ENCODE measurements at places on chromosomes 2 and 18.

DNA sequence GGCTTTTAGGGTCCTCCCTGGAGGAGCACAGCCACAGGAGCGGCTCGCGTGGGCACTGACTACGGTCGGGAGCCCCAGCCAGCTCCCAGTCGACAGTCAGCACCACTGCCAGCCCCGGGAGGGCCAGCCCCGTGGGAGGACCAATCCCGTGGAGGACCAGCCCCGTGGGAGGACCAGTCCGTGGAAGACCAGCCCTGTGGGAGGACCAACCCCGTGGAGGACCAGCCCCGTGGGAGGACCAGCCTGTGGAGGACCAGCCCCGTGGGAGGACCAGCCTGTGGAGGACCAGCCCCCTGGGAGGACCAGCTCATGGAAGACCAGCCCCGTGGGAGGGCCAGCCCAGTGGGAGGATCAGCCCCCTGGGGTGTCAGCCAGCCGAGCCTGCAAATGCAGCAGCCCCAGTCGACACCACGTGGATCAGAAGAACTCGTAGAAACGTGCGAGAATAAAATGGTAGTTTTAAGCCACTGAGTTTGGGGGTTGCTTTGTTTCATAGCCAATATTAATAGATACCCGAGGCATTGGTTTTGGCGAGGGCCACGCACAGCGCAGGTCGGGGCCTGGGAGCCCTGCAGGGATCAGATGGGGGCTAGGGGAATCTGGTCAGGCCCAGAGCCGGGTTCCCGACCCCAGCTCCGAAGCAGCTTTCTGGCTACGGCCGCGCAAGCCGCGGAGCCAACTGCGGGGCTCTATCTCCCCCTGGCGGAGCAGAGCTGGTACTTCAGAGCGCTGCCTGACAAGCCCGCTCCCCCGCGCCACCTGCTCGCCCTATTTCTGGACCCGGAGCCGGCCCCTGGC, 73.0 kb downstream of the TEX51 start:
- peak; percentile 30 for DNase-seq

GRCh38 chr18:25974630-25975077, 115.8 kb downstream of the SS18 start:
- DNase-seq = no peak

- DNase-seq = no peak
Observed at GRCh38 chr18:79819968-79820351, 22.2 kb downstream of the KCNG2 start.

DNA sequence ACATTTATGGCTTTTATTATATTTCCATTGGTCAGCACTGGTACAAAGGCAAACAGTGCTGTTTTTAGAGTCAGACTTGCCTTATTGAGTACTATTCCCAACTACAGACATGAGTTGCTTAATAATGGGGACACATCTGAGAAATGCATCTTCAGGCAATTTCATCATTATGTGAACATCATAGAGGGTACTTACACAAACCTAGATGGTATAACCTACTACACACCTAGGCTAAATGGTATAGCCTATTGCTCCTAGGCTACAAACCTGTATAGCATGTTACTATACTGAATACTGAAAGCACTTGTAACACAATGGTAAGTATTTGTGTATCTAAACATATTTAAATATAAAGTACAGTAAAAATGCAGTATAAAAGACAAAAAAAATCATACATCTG, 36.4 kb downstream of the OLA1 start:
- DNase-seq = no peak

GRCh38 chr2:19360266-19360965, 2.0 kb upstream of the OSR1 start:
- no peak for DNase-seq

- no peak for DNase-seq
Observed at GRCh38 chr2:199455545-199456382, 2.0 kb downstream of the SATB2 start.

GRCh38 chr2:3300224-3300995, 77.2 kb downstream of the EIPR1 start:
- DNase-seq = no peak

- DNase-seq = no peak
Observed at GRCh38 chr2:147173798-147174197, 671.0 kb upstream of the ACVR2A start.

- no peak for DNase-seq
Observed at GRCh38 chr2:140747665-140748064, 1383.2 kb downstream of the LRP1B start.

- DNase-seq = no peak
Observed at GRCh38 chr2:69131983-69132675, 119.2 kb downstream of the ANTXR1 start.

GRCh38 chr2:29192526-29192925, 77.3 kb downstream of the CLIP4 start:
- no peak for DNase-seq

GRCh38 chr2:241489088-241489487, 19.3 kb downstream of the STK25 start:
- DNase-seq = no peak

- no peak for DNase-seq
Observed at GRCh38 chr2:139083121-139083520, 302.9 kb upstream of the NXPH2 start.

GRCh38 chr2:121368155-121368554, 83.2 kb upstream of the TFCP2L1 start:
- DNase-seq = no peak

DNA sequence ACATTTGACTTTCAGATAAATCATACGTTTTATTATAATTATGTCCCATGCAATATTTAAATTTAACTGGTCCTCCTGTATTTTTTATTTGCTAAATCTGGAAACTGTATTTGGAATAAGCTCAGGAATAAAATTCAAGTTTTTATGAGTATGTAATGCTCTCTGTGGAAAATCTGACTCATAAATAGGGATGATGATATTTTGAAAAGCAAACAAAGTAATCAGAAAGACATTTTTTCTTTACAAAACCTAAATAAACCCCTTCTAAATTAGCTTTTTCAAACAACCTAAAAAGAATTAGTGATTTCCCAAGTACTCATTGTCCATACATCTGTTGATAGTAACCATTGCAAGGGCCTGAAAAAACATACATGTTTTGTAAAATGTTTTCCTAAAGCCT, 41.1 kb downstream of the ASB1 start:
- no peak for DNase-seq

- DNase-seq = no peak
Observed at GRCh38 chr18:33605250-33605649, 27.2 kb downstream of the ASXL3 start.

DNA sequence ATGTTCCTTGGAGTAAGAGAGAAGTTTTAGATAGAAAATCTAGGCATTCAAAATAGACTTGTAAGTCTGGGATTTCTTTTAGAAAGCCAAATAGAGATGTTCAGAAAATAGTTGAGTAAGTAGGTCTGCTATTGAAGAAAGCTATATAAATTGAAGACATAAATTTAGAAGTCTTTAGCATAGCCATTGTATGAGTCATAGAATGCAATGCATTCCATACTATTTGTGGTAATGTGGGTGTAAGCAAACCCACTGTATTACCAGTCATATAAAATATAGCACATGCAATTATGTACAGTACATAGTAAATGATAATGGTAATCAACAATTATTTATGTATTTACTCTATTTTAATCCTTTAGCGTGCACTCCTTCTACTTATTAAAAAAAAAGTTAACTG, 14.1 kb downstream of the MC4R start:
- DNase-seq = no peak

DNA sequence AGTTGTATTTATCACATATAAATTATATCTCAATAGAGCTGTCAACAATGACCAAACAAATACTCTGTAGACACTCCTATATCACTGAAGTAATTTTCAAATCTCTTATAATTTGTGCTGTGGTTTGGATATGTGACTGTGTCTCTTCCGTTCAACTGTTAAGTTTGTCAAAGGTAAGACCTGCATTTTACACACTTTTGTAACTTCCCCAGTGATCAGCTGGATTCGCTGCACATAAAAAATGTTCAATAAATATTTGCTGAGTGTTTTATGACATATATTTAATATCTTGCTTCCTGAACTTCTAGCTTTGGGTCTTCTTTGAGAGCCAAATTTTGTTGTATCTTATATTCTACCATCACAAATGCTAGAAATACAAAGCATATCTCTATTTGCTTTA, 57.3 kb upstream of the ROCK1 start:
- no peak for DNase-seq

DNA sequence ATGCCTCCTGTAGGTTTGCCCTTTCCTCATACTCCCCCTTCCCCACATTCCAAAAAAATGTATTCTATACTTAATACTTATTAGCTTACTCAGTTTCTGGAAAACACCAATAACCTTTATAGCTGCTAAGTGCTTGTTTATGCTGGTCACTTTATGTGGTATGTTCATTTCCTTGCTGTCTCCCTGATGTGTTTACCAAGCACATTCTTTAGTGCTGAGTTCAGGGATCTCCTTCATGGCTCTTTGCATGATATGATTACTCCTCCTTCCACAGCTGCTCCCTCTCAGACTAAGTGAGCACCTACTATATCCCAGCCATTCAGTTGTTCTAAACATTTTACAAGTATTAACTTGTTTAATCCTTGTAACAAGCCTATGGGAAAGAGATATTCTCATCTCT, 698.3 kb upstream of the FANCL start:
- no peak for DNase-seq

GRCh38 chr2:4408321-4408720, 704.9 kb downstream of the DCDC2C start:
- no peak for DNase-seq

GRCh38 chr2:112483831-112484230, 1.9 kb downstream of the TTL start:
- DNase-seq = no peak

- no peak for DNase-seq
Observed at GRCh38 chr2:150325656-150326314, 161.7 kb downstream of the RND3 start.

GRCh38 chr2:227186751-227187150, 22.3 kb downstream of the COL4A3 start:
- no peak for DNase-seq

DNA sequence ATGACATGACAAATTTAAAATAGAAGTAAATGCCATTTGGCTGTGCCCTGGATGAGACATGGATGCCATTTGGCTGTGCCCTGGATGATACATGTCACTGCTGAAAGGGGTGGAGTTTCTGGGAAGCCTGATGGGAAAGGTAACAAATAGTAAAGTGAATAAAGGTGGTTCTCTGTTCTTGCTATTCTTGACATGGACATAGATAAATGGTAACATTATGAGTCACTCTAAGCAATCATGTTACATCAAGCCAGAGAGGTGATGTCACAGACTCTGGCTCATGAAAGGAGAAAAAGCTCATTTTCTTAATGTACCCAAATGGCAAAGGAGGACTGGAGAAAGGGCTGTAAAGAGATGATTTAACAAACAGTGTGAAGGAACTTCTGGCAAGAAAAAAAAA, 86.4 kb downstream of the EML6 start:
- DNase-seq = no peak

DNA sequence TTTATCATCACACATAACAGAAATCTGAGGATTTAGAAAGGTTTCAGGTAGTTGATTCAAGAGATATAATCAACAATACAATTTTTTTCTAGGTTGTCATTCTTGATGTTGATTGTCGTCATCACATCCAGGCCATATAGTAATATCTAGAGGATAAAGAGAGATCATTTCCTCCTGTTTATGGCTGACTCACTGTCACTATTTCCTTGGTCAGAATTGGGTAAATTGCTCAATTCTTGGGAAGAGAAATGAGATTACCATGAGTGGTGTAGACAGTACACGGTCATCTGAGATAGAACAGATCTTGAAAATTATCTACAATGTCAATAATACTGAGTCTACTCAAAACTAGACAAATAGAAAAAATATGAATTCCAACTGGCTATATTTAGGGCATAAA, 78.8 kb downstream of the ZNF804A start:
- DNase-seq = no peak

- DNase-seq = no peak
Observed at GRCh38 chr2:38602136-38602731, 494 bp downstream of the HNRNPLL start.

- DNase-seq = no peak
Observed at GRCh38 chr2:207879536-207879935, 109.8 kb upstream of the FZD5 start.

DNA sequence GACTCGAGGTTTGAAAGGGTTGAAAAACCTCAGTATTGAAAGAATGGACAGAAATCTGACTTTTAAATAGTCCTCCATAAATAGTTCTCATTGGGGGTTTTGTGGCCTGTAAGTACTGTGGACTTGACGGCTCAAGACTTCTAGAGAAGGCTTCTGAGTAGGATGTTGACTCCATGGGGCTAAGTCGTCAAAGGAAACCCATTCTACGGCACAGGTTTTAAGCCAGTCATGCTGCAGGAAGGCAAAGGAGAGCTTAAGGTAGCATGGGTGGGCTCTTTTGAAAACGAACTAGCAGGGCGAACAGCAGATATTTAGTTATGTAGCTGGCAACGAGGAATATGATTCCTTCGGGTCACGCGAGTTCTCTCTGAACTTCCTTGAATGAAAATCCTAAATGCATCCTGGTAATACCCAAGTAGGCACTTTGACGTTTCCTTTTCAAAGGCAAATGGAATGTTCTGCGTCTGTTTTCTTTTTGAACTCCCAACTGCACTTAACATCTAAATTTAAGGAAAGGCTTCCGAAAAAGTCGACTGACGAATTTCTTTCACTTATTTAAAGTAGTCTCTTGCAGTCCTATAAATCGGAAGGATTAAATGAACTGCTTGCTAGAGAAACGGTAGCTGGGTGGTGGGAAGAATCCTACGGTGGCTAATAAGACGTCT, 1.1 kb upstream of the NEDD4L start:
- no peak for DNase-seq

- DNase-seq = no peak
Observed at GRCh38 chr2:116979916-116980764, 834.4 kb upstream of the DDX18 start.

GRCh38 chr2:75801234-75801982, 90.7 kb upstream of the GCFC2 start:
- no peak for DNase-seq

GRCh38 chr18:60417946-60418345, 45.4 kb upstream of the MC4R start:
- no peak for DNase-seq

DNA sequence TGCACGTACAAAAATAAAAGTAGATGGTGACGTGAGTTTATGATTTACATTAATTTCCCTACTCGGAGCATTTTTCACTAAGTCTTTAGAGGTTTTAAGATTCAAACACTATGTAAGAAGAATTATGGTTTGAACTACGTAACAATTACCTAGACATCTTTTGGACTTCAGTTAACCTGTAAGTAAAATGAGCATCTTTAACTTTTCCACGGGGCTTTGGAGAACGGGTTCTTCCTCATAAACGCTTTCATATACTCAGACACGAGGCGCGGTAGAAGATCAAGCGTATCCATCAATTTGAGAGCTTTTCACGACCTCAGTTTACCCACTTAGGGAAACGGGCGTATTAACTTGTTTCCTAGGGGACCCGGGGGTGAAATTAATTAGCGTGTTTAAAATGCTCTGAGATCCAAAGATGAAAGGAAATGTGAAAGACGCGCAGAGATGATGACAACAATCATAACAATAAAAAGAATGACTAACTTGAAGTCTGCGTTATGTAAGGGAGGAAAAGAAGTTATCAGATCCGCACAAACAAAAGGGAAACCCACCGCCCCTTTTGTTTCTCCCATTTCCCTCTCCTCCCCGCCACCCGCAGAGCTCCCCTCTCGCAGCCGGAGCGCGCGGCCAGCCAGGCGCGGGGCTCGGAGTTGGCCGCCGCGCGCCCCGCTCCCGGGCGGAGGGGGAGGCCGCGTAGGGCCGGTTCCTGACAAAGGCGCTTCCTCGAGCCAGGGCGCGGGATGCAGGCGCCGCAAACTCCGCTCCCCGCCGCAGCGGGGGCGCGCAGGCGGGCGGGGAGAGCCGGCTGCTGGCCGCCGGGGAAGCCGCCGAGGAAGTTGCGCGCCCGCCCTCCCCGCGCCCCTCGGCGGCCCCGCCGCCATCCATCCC, 807 bp downstream of the PELI1 start:
- no peak for DNase-seq

All from activated CD8-positive, alpha-beta memory T cell treated with anti-CD3 and anti-CD28 coated beads for 1 hour (primary cell).